ENCODE measurements at places on chromosomes 5 and 9.

DNA sequence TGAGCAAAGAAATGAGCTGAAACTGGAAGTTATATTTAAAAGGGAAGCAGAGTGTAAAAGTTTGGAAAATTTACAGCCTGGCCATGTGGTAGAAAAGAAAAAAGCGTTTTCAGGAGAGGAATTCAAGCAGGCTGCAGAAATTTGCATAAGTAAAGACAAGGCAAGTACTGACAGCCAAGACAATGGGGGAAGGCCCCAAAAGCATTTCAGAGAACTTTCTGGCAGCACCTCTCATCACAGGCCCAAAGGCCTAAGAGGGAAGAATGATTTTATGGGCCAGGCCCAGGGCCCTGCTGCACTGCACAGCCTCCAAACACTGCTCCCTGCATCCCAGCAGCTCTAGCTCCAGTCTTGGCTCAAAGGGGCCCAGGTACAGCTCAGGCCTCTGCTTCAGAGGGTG, 169.7 kb downstream of the GLIS3 start:
- no peak for DNase-seq

DNA sequence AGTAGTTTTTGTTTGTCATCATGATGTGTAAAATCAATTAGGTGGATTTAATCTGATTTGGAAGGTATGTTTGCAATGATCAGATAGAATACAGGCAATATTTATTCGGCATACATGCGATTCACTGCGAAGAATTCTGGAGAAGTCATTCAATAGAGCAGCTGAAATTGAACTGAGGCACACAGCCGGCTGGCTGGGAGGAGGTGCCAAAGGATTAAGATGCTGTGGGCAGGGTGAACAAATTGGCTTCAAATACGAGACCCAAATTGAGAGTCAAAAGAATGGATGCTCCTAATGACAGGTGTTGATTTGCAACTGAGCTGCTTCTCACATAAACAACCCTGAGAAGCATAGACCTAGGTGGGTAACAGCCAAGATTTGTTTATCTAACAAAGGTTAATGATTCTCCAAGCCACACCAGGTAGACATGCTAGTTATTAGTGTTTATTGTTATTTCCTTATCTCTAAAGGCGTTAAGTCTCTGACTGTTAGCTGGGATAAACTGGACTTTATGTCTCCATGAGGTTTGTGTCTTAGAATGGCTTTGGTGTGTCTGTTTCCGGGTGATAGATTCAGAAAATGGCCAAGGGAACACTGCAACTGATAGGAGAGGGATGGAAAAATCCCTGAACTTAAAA, 55.3 kb upstream of the CLINT1 start:
- DNase-seq = no peak

DNA sequence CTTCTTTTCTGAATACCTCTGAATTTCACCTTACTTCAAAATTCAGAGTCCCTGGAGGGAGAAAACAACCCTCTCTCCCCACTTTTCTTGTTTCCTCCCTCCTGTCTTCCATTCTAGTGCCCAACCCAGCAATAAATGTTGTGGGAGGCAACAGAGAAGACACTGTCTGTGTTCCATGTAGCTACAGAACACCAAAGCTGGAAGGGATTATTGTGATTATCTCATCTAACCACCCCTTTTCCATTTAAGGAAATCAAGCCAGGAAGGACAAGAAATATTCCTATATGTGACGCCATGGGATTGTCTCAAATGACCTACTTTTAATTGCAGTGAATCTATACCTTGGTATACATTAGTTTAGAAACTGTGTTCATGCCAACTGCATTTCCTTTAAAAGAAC, 476.6 kb upstream of the TNC start:
- DNase-seq = no peak

DNA sequence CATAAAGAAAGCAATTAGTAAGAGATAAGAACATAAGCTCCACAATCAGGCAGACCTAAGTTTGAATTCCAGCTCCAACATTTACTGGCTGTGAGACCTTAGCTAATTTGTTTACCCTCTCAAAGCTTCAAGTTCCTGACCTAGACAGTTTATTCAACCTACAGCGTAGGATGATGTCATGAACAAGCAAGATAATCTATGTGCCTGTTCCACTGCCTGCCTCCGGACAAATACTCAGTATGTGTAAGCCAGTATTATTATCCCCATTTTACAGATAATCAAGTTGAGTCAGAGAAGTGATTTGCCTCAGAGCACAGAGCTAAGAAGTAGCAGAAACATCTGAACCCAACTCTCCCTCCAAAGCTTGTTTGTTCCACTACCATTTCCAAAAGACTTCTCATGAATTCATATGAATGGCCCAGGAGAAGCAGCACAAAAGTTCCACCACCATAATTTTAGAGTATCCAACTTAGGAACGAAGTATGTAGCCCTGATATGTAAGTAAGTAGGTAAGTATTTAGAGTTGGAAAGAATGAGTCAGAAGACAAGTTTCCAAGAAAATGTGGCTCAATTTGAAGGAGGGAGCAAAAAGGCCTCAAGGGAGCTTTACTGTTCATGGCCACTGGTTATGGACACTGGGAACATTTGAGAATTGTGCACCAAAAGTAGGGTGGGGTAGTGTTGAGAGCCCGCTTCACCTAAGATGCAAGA, 398.2 kb downstream of the NFIB start:
- no peak for DNase-seq

GRCh38 chr5:107570805-107571531, 99.8 kb downstream of the EFNA5 start:
- DNase-seq = no peak

All from right cardiac atrium (tissue), 5 donors.